ENCODE measurements at places on chromosomes 5 and 9. TPM values are rescaled to one million over a fixed set of nuclear protein-coding genes. Genes with fewer than 3 reads are reported as not detected.

DNA sequence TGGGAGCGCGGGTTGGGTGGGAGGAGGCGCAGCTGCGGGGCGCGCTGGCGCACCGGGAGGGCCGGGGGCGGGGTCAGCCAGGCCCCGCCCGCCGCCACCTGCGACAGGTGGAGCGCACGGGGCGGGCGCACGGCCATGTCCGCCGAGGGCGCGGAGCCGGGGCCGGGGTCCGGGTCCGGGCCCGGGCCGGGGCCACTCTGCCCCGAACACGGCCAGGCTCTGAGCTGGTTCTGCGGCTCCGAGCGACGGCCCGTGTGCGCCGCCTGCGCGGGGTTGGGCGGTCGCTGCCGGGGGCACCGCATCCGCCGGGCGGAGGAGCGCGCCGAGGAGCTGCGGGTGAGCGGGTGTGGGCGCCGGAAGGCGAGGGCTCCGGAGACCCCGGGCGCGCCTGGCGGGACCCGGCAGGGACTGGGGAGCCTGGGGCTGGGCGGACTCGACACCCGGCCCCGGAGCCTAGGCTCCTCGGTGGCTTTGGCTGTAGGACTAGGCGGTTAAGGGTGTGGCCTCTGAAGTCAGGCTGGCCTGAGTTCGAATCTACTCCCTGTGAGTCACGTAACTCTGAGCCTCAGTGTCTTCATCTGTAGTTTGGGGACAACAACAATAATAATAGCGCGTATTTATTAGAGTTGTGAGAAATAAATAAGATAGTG is at the start of gene BSPRY:
Gene BSPRY (plus strand): TSS at position 97 of the 650 bp plus-strand sequence. CDS start 39 bp downstream, at position 136.
- H3K4me1 ChIP-seq = peaks cover 14% of the 10 kb centered on the region
- H3K4me3 ChIP-seq = peak within 1 kb of the TSS; percentile 60
- no peaks in the 10 kb centered on the region for H3K36me3 ChIP-seq
- H3K27ac ChIP-seq = no peak within 1 kb of the TSS

GRCh38 chr9:33439731-33440130 is 7.7 kb downstream of the AQP3 start:
- H3K36me3 ChIP-seq = no peaks in the 10 kb centered on the region
- DNase-seq = no peak
- no peaks in the 10 kb centered on the region for H3K27me3 ChIP-seq
- H3K4me1 ChIP-seq = peaks cover 24% of the 10 kb centered on the region
- no peak overlapping the region for H3K4me3 ChIP-seq

DNA sequence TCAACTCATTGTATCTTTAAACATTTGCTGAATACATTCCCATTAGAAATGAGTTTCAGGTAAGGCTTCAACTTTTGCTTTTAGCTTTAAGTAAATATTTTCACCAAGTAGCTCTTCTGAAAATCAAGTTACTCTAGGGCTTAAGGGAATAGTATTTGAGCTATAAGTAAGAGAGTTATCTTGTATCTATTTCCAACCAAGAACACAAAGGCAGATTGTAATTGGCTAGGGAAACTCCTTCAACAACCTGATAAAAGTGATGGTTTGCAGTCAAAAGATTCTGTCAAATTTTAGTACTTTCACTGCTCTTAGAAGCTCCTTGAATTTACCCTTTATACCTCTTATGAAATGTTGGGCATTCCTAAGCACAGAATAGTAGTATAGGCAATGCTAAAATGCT is 13.0 kb downstream of the ELL2 start:
- H3K36me3 ChIP-seq = peaks cover 26% of the 10 kb centered on the region
- DNase-seq = no peak
- no peaks in the 10 kb centered on the region for H3K27me3 ChIP-seq
- H3K4me1 ChIP-seq = peaks cover 59% of the 10 kb centered on the region
- no peak overlapping the region for H3K27ac ChIP-seq
- H3K4me3 ChIP-seq = no peak overlapping the region

DNA sequence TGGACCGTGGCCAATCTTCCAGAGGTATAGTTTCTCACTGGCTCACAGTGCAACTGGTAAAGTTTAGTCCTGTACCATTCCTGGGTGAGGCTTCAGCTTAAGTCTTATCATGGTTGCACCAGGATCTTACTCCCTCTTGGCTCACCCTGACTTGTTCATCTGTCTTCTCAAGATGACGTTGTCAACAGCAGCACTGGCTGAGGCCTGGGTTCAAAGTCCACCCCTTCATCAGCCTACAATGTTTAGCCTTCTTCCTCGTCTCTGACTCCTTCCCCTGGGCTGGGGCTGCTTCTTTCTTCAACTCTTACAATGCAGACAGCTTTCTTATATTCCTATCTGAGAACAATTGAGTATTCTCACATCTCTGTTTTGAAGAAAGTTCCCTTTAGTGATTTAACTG is 311.1 kb upstream of the CLINT1 start:
- no peak overlapping the region for H3K4me3 ChIP-seq
- H3K4me1 ChIP-seq = peaks cover 2% of the 10 kb centered on the region
- H3K27me3 ChIP-seq = peaks cover 2% of the 10 kb centered on the region
- no peak overlapping the region for H3K27ac ChIP-seq
- DNase-seq = no peak

GRCh38 chr9:98208635-98209034 is 16.2 kb upstream of the CORO2A start:
- DNase-seq = no peak
- no peak overlapping the region for H3K4me3 ChIP-seq
- peaks cover 28% of the 10 kb centered on the region for H3K36me3 ChIP-seq
- peaks cover 18% of the 10 kb centered on the region for H3K4me1 ChIP-seq

- no peak for DNase-seq
- no peaks in the 10 kb centered on the region for H3K36me3 ChIP-seq
- H3K27ac ChIP-seq = no peak overlapping the region
- H3K4me1 ChIP-seq = no peaks in the 10 kb centered on the region
- peaks cover 18% of the 10 kb centered on the region for H3K27me3 ChIP-seq
Measured at GRCh38 chr9:68762570-68762969, 57.5 kb downstream of the PIP5K1B start.

DNA sequence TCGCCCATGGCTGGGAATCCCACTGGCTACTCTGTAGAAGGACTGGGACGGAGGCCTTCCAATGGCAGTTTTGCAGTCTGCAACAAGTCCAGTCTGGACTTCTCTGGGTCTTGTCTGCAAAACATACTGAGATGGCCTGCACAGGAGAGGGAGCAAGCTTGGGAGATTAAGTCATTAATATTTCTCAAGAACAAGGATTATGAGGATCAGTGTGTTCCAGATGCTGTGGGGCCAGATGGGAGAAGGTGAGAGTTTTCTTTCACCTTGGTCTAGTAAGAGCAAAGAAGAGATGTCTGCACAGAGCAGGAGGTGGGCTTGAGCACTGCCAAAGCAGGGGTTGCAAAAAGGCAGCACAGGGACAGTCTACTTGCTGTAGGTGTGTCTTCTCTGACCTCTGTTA is at the start of gene PDE6A:
Gene PDE6A (minus strand): TSS at position 128 of the 400 bp plus-strand sequence. CDS start 120 bp downstream, at position 8.
- peaks cover 4% of the 10 kb centered on the region for H3K27me3 ChIP-seq
- H3K36me3 ChIP-seq = no peaks in the 10 kb centered on the region
- no peak within 1 kb of the TSS for H3K27ac ChIP-seq
- peaks cover 16% of the 10 kb centered on the region for H3K4me1 ChIP-seq
- H3K4me3 ChIP-seq = no peak within 1 kb of the TSS

- peaks cover 24% of the 10 kb centered on the region for H3K4me1 ChIP-seq
- H3K27ac ChIP-seq = no peak overlapping the region
- no peaks in the 10 kb centered on the region for H3K27me3 ChIP-seq
- H3K36me3 ChIP-seq = no peaks in the 10 kb centered on the region
- no peak for DNase-seq
- no peak overlapping the region for H3K4me3 ChIP-seq
Measured at GRCh38 chr5:157594675-157595459, 19.3 kb upstream of the ADAM19 start.

DNA sequence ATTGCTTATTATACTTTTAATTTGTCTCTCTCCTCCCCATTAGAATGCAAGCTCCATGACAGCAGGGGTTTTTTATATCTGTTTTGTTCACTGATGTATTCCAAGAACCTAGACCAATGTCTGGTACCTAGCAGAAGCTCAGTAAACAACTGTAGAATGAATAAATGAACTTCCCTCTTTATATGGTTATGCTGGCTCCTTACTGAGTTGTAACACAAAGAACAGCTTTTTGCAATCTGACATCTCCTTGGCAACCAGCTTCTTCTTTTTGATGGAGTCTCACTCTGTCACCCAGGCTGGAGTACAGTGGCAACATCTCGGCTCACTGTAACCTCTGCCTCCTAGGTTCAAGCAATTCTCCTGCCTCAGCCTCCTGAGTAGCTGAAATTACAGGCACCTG is 13.6 kb downstream of the TRMO start:
- DNase-seq = no peak
- H3K4me1 ChIP-seq = no peaks in the 10 kb centered on the region
- no peak overlapping the region for H3K4me3 ChIP-seq
- peaks cover 47% of the 10 kb centered on the region for H3K36me3 ChIP-seq

GRCh38 chr5:154712518-154713437 is 42.4 kb upstream of the LARP1 start:
- no peaks in the 10 kb centered on the region for H3K27me3 ChIP-seq
- H3K27ac ChIP-seq = no peak overlapping the region
- H3K36me3 ChIP-seq = no peaks in the 10 kb centered on the region
- H3K4me3 ChIP-seq = no peak overlapping the region

- H3K27ac ChIP-seq = no peak overlapping the region
- DNase-seq = no peak
- H3K4me3 ChIP-seq = no peak overlapping the region
- peaks cover 15% of the 10 kb centered on the region for H3K4me1 ChIP-seq
- no peaks in the 10 kb centered on the region for H3K27me3 ChIP-seq
- H3K36me3 ChIP-seq = no peaks in the 10 kb centered on the region
Measured at GRCh38 chr9:70590315-70590677, 175.8 kb upstream of the KLF9 start.

DNA sequence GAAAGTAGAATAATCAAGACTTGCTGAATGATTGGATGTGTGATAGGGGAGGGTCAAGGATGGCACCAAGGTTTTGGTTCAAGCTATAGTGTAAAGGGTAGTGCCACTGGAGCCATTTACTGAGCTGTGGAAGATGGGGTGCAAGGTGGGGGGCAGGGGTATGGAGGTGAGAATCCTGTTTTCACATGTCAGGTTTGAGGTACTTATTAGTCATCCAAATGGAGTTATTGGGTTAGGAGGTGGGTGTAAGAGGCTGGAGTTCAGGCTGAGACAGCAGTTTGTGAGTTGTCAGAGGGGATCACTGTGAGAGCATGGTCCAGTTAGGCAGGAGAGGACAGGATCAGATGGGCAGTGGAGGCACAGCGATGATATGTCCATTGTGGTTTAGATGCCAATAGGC is 8.9 kb downstream of the PCBD2 start:
- no peaks in the 10 kb centered on the region for H3K27me3 ChIP-seq

DNA sequence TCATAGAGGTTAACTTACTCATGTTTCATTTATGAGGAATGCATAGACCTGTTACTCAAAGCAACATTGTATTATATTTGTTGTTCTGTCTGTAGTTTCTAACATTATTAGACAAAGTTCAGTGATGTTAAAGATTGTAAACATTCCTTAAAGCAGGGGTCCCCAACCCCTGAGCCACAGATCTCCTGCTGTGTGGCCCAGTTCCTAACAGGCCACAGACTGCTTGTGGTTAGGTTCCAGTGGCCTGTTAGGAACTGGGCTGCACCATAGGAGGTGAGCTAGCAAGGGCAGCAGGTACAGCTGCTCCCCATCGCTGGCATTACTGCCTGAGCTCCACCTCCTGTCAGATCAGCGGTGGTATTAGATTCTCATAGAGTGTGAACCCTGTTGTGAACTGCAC is 181.1 kb downstream of the KDM4C start:
- DNase-seq = no peak
- peaks cover 7% of the 10 kb centered on the region for H3K36me3 ChIP-seq

DNA sequence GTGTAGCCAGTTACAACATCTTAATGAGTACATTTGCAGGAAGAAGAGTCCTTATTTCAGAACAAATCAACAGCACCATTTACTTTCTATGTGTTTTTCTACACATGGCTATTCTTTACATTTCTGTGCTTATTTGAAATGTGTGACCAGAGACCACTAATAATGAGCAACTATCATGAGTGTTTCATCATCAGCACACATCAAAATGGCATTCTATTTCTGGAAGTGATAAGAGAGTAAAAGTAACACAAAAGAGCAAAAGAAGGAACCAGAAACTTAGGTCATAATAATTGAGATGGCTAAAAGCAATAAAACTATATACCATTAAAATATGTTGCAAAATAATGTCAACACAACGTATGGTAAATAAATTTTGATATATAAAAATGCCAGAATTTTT is 159.7 kb downstream of the PBX3 start:
- peaks cover 36% of the 10 kb centered on the region for H3K4me1 ChIP-seq
- no peak overlapping the region for H3K4me3 ChIP-seq
- H3K27me3 ChIP-seq = no peaks in the 10 kb centered on the region
- DNase-seq = no peak

DNA sequence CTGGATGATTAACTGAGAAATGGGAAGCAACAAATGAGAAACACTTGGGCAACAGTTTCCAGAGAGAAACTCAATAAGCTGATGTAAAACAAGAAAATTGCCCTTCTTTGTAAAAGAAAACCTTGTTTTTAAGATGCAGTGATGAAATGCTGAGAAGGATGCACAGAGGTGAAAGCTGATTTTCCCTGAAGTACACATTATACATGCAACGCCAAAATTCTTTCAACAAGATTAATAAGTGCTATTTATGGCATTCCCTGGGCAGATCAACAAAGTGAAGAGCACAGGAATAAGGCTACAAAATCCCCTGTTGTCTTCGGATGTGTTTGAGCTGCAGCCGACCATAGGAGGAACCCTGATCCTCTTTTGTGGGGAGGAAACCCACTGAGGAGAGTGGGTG is 208.0 kb upstream of the ANKH start:
- peaks cover 5% of the 10 kb centered on the region for H3K27me3 ChIP-seq
- H3K4me3 ChIP-seq = no peak overlapping the region
- DNase-seq = no peak
- no peak overlapping the region for H3K27ac ChIP-seq

DNA sequence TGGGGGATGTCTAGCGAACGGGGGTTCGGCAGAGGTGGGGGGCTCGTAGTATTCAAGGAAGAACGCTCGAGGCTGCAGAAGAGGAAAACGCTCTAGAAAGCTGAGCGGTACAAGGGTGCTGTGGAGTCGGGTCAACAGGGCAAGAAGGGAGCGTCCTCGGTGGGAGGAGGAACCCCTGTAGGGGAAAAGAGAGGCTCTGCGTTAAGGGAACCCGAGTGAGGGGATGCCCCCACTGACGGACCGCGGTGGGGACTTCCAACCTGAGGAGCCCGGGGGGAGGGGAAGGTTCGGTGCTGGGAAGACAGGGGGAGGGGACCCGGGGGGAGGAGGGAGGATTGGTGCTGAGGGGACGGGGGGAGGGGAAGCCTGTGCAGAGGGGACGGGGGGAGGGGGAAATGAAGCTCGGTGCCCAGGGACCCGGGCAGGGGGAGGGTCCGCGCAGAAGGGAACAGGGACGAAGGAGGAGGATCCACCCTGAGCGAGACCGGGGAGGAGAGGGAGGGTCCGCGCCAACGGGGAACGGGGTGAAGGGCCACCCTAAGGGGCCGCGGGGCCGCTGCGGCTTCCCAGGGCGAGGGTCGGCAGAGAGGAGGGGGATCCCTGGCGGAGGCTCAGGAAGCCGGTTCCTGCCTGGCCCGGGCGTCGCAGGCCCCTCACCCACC is 621 bp downstream of the NR6A1 start:
- H3K36me3 ChIP-seq = no peaks in the 10 kb centered on the region
- peak; percentile 70 for DNase-seq
- peaks cover 21% of the 10 kb centered on the region for H3K4me1 ChIP-seq
- H3K4me3 ChIP-seq = peak overlapping the region; percentile 82
- H3K27me3 ChIP-seq = peaks cover 47% of the 10 kb centered on the region

Gene ACSL6
- not detected for total RNA-seq

Gene GCNT4
- 2.1 TPM for total RNA-seq

Gene PTGR1
- 17.1 TPM for total RNA-seq

Gene DNAJC25
- total RNA-seq = 5.4 TPM

Gene PCDHB13
- 2.4 TPM for total RNA-seq

Gene SLC34A3
- not detected for total RNA-seq
